Hematopoietic multipotent progenitor cell treated with erythropoietin and hydrocortisone succinate and interleukin-3 and kit ligand, for 6 days (in vitro differentiated cells): ENCODE measurements at places on chromosomes 6 and 20.

GRCh38 chr6:129320892-129321291 lies 389.1 kb downstream of the ARHGAP18 start:
- DNase-seq = no peak

DNA sequence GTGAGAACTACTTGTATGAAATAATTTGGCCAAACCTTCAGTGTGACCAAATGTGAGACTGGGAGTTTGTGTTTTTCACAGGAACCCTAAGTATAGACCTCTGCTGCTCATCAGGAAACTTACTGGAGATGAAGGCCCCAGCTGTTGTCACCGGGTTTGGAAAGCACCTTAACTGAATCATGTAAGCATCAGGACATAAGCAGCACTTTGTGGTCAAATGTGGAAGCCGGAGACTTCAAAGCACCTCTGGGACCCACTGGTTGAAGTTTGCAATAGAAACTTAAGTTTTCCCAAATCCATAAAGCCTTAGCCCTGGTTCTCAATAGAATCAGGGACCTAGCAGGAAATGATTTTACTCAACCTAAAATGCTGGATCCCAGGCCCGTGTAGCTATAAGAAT lies 14.3 kb downstream of the TTPAL start:
- DNase-seq = no peak

DNA sequence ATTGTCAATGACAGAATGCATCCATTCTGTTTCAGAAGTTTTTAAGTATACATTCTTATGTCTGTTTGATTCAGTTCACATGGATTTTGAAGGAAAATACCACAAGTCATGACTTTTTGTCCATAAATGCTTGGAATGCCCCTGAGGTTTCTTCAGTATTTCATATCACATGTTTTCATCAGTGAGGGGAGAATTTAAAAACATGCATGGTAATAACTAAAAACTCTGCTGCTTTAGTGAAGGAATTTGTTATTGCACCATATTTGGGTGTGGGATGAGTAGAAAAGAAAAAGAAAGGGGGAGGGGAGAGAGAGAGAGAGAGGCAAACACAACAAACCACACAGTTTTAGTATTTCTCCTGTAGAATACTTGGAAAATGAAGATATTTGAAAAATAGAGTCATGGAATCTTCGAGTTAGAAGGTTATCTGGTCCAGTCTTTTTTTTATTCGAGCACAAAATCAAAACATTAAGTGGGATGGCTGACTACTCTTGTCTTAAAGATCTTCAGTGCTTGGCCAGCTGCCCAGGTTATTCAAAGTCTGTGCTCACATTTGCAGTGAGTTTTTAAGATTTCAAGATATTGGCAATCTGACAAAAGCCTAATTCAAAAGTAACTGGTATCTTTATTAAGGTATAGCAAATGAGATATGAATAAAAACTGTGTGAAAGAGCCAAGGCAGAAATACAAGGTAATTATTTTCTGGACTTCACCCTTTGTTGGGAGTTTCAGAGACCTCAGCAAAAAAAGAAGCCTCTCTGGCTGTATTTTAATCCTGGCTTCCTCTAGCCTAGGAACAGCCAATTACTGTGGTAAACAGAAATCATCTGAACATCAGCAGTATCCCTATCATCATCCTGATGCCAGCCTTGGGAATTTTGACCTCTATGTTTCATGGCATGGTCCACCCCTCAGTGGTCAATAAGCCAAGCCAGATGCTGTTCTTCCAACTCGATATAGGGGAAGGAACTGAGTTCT lies 687.9 kb upstream of the CITED2 start:
- DNase-seq = peak; percentile 31

GRCh38 chr20:48933017-48933766 lies 11.7 kb downstream of the ARFGEF2 start:
- DNase-seq = no peak

- DNase-seq = no peak
Measured at GRCh38 chr6:158737710-158738615, 81.2 kb downstream of the EZR start.

- DNase-seq = peak; percentile 8
Measured at GRCh38 chr6:81023007-81023582, 729.4 kb downstream of the TENT5A start.

GRCh38 chr6:119609865-119610264 lies 260.3 kb upstream of the MAN1A1 start:
- DNase-seq = no peak

GRCh38 chr6:29870104-29870503 lies 42.5 kb downstream of the HLA-G start:
- DNase-seq = no peak

DNA sequence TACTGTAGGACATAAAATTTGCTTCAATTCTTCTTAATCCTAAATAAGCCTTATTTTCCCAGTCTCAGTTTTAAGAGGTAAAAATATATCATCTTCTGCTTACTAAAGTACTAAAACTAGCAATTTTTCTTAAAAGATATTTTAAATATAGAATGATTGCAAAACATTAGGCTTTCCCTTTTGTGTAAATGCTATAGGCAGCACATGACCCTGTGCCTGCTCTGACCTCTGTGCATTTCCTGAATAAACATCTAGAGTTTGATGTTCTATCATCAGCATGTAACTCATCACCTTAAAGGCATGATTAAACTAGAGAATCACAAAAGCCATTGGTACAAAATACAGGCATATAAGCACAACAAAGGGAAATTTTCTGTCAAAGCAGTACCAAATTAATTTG lies 422.7 kb downstream of the TFAP2B start:
- DNase-seq = no peak

DNA sequence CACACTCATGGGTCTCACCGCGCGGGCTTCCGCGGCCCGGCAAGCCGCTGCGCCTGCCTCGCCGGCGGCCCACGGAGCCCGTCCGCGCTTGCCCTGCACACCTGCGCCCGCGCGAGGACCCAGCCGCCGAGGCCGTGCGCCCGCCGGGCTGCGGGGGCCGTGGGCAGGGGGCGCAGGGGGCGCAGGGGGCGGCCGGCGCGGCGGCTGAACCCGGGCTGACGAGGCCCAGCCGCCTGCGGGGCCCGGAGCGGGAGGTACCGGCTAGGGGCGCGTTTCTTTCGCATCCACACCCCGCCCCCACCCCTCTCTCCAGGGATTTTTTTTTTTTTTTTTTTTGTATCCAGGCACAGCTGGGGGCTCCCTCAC lies 43.8 kb upstream of the OSTM1 start:
- DNase-seq = no peak

- DNase-seq = no peak
Measured at GRCh38 chr6:41578217-41579087, 32.3 kb downstream of the FOXP4 start.

GRCh38 chr6:168078175-168078942 lies 653 bp downstream of the FRMD1 start:
- no peak for DNase-seq

- no peak for DNase-seq
Measured at GRCh38 chr6:113047932-113048331, 700.8 kb downstream of the RFPL4B start.

- DNase-seq = no peak
Measured at GRCh38 chr20:49759266-49759950, 45.7 kb upstream of the B4GALT5 start.

- DNase-seq = no peak
Measured at GRCh38 chr20:14570811-14571210, 233.4 kb upstream of the FLRT3 start.

DNA sequence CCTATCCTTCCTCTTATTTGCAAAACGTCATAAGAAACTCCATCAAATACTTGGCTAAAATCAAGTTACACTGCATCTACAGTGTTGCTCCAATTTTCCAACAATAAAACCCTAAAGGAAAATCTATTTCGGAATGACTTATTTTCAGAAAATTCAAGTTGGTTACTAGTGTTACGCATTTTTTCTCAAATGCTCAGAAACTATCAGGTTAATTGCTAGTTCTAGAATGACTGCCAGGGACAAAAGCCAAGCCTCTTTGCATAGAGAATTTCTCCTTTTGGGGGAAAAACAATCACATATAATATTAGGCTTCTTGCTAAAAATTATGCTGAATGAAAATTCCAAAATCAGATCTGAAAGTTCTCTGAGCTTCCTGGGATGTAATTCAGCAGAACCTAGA lies 210.2 kb downstream of the BTBD9 start:
- no peak for DNase-seq

- peak; percentile 39 for DNase-seq
Measured at GRCh38 chr6:88922775-88923548, 40.5 kb downstream of the RNGTT start.

GRCh38 chr6:136611746-136612145 lies 61.5 kb upstream of the MAP7 start:
- no peak for DNase-seq

- DNase-seq = no peak
Measured at GRCh38 chr20:15154070-15154469, 816.7 kb upstream of the FLRT3 start.

DNA sequence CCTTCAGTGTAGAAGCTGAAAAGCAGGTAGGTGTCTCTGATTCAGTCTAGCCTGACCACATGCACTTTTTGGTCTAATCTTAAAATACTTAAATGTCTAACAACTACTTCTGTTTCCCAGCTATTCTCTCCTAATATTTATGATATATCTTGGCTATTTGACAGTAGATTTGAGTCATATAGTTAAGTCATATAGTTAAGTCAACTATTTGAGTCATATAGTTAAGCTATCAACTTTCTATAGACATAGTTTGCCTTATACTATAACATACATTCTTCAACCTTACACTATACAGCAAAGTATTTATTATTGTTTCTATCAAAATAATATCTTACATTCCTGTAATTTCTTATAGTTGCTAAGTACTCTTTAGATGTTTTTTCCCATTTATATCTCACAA lies 110.9 kb downstream of the GMDS start:
- DNase-seq = no peak

- peak; percentile 30 for DNase-seq
Measured at GRCh38 chr6:139117734-139118133, 17.1 kb upstream of the HECA start.

DNA sequence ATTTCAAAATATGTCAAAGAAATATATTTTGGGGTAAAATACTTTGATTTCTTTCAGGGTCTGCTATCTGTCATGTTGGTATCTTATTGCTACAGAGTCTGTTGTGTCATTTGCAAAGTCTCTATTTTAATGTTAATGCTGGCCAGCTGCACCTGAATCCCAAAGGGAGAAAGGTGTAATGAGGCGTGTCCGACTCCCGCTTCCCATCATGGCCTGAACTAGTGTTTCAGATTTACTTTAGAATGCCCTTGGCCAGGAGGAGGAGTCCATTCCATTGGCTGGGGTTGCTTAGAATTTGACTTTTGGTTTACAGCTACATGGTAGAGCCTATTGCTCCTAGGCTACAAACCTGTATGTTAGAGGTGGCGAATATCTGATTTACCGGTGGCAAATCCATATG lies 69.3 kb downstream of the FAM50B start:
- no peak for DNase-seq

DNA sequence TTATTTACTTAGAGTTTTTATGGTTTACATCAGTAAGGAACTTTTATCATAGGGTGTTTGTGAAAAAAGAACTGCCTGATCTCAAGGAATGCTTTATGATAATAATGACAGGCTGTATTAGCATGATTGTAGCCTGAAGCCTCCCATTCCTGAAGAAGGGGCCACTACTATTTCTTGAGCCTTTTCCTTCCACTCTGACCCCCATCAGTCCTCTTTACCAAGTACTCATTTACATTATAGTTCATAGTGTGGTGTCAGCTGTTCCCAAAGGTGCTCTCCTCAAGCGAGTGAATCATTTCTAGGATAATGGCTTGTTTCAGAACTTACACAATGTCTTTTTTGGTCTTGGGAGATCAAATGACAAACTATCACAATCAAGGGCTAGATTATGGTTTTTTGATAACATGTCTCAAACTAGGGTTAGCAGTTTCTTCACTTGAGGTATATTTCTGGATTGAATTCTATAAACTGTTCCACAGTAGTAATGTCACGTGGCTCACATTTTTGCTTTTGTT lies 283.6 kb downstream of the CDKAL1 start:
- no peak for DNase-seq

DNA sequence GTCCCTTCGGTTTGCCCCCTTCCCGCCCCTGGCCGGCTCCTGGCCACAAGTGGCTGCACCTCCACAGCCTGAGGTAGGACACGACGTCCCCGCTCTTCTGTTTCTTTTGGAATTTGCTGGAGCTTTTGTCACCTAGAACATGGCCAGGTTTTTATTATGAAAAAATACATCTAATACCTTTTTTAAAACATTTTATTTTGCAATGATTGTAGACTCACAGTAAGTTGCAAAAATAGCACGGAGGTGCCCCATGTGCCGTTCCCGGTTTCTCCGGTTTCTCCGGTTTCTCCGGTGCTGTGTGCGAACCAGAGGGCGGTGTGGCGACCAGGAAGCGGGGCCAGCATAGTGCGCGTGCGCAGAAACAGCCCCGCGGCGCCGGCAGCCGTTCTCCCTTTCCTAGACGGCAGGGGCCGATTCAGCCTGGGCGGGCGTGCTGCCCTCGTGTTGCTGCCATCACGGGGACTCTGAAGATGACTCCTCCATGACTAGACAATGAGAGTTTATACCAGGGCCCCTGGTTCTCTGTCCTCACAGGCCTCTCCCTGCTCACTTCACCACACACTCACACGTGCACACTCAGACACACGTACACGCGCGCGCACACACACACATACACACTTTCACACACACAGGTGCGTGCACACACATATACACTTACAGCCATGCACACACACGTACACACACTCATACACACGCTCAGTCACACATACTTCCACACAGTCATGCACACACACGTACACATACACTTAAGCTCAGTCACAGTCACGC lies 102.1 kb downstream of the TMEM242 start:
- DNase-seq = peak; percentile 92

DNA sequence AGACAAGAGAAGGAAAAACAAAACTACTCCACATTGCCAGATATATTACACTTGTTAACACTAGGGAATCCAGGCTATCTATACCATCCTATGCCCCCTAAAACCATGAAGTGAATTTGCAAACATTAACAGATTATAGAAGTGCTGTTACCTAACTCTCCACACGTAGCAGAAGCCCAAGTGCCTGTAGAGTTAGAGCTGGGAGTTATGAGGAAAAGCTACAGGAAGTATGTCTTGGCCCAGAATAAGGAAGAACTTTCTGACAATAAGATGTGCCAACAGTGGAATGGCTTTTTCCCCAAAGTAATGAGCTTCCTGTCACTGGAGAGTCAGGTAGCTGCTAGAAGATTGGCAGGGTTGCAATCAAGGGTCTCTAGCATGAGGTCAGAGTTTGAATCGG lies 32.5 kb downstream of the ADGRG6 start:
- no peak for DNase-seq

- DNase-seq = no peak
Measured at GRCh38 chr6:55604021-55604420, 25.0 kb upstream of the HMGCLL1 start.

DNA sequence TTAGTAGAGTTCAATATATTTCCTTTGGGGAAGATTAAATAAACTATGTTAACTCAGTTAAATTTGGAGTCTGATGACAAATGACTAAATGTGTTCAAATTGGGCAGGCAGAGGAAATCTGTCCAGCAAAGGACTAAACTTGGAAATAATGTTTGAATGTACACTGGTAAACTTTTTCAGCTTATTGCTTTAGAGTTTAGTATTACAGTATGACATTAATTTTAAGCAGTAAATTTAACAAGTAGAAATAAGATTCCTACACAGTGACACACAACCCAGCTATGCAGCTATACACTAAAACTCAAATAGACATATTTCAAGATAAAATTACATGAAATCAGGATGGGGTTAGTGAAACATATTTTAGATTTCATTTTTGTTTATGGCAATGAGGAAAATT lies 42.6 kb upstream of the HDGFL1 start:
- no peak for DNase-seq
